ENCODE measurements at places on chromosomes 13 and 19.

DNA sequence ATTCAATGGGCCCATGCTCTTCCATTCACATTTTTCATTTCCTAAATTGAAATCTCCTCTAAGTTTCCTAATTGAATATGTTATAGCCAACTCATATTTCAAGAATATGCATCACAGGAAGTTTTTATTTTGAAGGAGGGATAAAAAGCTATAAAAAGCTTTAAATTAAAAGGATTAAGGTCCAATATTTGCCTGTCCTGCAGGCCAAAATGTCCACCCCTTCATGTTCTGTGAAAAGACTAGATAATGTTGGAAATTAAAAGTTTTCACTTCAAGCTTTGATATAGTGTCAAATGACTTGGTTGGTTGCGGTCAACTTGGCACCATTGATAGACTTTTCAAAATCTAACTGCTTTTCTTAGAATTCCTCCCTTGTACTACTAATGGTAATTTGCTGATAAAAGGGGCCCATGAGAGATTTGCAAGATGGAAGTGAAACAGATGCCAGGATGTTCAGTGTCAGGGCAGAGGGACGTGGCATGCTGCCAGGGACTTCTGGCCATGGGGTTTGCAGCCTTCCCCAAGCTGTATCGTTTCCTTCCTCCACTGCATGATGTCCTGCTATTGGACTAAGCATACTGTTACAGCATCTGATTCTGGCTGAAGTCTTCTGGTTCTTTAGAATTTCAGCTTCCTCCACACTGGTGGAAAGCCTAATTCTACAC, 547.3 kb upstream of the MIR17HG start:
- no peak for DNase-seq

DNA sequence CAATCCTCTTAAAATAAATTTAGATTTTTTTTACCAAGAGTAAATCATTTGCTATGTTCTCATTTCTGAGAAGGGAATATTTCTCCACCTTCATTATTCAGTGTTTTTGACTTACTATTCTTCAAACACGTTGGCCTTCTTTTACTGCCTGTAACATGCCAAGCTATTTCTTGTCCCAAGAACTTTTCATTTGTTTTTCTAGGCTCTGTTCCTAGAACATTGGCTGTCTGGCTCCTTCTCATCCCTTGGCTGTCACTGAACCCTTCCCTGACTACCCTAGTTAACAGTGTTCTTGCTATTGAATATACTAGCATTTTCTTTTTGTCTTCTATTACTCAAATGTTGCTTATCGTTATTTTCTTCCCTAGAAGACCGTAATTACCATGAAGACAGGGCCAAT, 248.1 kb downstream of the ITGBL1 start:
- DNase-seq, result no peak

- DNase-seq, result no peak
Measured at GRCh38 chr13:48561466-48562235, 28.8 kb upstream of the RCBTB2 start.

GRCh38 chr13:67740871-67741535, 510.9 kb upstream of the PCDH9 start:
- no peak for DNase-seq

DNA sequence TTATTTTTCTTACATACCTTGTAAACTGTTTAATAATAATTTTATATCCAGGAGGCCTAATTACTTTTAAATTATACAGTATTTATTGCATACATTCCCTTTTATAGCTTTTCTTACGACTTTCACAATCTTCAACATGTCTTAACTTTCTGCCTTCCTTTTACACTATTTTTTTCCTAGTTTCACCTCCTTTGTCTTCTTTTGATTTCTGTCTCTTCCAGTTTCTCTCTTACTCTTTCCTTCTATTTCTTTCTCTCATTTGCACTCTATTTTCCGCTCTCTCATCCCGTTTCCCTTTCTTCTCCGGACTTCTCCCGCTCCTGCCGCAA, 11.5 kb downstream of the ZNF552 start:
- DNase-seq, result no peak

- no peak for DNase-seq
Measured at GRCh38 chr13:85632526-85633195, 166.6 kb downstream of the SLITRK6 start.

DNA sequence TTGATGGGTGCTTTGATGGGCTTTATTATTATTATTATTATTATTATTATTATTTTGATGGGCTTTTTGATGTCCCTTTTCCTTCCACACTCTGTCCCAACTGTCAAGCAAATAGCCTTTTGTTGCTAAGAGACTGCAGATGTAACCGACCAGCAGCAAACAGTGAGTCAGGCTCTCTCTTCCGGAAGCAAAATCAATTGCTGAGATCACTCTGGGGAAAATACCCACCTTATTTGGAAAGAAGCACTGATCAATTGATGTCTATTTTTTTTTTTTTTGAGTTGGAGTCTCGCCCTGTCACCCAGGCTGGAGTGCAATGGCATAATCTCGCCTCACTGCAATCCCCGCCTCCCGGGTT, 2.9 kb downstream of the LDLR start:
- DNase-seq, result no peak

DNA sequence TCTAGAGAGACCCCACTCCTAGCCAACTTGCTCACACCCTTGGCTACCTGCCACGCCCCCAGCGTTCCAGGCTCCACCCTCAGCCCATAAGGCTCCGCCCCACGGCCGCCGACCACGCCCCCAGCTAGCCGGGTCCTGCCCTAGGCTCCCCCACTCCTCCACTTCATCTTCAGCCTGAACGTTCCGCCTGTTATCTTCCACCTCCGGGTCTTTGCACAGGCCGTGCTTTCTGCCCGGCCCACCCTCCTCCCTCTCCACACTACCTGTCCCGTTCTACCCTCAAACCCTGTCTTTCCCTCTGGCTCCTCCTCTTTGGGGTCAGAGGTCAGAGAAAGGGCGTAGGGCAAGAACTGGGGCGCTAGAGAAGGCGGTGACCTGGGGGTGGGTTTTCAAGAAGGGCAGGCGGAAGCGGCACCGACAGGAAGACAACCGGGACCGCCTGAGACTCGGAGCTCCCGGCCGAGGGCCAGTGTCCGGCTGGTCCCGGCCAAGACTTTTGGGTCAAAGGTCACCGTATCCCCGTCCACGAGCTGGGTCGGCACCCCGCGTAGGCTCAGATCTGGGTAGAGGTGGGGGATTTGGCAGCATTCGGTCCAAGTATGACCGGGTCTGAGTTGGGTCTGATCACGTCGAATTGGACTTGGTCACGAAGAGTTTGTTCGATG, 2.2 kb downstream of the PDE4C start:
- DNase-seq, result no peak

DNA sequence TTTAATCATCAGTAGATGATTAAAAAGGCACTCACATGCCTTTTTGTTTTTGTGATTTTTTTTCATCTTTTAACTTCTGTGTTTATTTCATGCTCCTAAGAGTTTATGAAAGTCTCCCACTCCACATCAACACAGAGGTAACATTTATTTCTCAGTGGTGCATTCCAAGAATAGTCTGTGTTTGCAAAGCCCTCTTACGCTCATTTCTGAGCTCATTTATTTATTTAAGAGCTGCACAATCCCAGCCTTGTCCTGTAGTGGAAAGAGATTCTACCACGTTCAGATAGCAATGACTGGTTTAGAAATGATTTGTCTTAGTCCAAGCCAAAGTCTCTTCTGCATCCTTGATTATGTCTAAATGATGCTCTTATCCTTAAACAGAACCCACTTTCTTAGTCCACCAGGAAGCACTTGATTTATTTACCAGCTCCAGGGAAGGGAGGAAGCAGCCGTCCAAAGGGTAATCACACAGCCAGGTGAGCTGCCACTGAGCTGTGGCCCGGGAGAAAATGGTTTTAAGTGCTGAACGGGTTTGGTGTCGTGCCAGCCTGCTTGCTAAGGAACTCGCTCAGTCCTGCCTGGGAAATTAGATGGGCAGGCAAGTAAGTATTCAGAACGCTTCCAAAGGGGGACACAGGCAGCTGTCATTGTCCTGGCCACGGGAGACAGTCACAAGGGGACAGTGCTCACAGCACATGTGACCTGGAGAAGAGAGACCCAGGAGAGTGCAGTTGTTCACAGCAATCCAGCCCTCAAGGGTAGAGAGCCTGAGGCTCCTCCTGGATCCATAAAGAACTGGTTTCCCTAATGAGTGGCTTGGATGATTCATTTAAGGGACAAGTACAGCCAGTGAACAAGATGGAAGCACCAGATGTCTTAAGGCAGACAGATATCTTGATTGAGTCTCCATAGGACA, 131.8 kb upstream of the WASF3 start:
- no peak for DNase-seq

DNA sequence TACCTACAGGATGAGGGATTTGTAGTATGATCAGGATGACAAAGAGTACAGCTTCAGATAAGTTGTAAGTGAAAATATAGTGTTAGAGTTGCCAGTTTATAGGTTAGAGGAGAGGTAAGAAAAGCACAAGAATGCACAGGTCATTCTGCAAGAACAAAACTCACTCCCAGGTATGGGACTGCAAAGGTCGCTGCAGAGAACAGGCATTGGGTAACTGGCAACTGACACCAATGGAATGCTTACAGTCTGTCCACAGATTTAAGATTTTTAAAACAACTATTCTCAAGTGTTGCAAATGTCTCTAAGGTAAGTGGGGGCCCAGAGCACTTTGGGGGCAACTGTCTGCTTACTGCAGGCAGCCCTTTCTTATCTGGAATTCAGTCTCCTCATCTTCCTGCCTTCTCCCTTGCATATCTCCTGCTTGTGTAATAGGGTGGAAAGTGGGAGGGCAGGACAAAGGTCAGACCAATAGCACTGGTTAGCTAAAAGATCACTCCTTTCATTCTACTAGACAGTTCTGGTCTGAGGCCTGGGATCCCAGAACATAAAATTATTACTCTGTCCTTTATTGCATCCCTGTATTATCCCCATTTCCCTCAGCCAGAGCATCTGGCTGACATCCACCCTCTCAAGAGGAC, 42.3 kb upstream of the ZNF726 start:
- DNase-seq, result no peak

GRCh38 chr13:93217721-93218261, 8.8 kb upstream of the GPC6 start:
- no peak for DNase-seq

DNA sequence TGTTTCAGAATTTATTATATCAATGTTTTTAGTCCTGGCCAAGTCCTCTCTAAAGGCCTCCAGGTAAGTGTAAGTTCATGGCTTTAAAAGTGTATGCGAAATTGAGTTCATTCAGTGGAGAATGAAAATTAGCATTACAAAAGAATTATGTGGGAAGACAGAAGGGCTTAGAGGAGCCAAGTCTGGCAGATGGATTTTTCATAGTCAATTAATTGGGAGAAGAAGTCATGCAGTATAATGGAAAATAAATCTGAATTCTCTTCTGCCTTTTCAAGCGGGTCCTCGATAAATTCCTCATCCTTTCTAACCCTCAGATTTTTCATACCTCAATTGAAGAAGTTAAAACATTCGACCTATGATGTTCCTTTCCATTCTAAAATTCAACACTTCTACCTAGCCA, 394.2 kb downstream of the ITGBL1 start:
- DNase-seq, result no peak

DNA sequence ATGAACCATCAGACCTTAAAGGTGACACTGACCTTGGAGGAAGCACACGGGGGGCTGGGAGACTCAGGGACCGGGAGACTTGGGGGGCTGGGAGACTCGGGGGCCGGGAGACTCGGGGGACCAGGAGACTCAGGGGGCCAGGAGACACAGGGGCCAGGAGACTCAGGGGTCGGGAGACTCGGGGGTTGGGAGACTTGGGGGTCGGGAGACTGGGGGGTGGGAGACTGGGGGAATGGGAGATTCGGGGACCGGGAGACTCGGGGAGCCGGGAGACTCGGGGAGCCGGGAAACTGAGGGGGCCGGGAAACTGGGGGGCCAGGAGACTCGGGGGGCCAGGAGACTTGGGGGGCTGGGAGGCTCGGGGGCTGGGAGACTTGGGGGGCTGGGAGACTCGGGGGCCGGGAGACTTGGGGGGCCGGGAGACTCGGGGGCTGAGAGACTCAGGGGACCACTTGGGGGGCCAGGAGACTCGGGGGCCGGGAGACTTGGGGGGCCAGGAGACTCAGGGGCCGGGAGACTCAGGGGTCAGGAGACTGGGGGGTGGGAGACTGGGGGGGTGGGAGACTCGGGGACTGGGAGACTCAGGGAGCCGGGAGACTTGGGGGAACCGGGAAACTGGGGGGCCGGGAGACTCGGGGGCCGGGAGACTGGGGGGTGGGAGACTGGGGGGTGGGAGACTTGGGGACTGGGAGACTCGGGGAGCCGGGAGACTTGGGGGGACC, 62.9 kb downstream of the RASA3 start:
- DNase-seq, result no peak

DNA sequence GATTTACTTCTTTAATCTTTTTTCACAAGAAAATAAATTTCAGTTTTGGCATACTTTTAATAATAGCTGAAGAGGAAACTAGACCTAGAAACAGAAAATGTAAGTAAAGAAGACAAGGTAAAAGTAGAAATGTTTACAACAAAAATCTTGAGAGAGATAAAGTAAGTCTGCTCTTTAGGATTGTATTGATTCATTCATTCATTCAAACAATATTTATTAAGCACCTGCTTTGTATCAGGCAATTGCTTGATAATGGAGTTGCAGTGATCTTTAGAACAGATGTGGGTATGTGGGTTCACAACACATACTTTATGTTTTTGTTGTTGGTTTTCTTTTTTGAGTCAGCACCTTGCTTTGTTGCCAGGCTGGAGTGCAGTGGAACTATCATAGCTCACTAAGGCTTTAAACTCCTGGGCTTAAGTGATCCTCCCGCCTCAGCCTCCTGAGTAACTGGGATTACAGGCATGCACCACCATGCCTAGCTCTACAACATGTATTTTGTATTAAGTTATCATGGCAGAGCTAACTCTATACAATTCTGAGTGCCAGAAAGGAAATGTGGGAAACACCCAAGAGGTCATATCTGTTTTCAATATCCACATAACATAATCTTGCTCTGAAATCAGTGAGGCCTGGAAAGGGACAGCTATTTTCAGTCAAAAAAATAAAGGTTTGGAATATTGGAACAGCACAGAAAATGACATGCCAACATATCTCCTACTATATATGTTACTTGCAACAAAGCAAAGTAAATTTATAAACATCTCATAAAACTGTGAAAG, 8.8 kb upstream of the SPART start:
- DNase-seq, result peak; percentile 23

GRCh38 chr19:55080121-55080967, 4.7 kb downstream of the EPS8L1 start:
- peak; percentile 37 for DNase-seq
